ENCODE measurements at places on chromosomes 16 and 17.

DNA sequence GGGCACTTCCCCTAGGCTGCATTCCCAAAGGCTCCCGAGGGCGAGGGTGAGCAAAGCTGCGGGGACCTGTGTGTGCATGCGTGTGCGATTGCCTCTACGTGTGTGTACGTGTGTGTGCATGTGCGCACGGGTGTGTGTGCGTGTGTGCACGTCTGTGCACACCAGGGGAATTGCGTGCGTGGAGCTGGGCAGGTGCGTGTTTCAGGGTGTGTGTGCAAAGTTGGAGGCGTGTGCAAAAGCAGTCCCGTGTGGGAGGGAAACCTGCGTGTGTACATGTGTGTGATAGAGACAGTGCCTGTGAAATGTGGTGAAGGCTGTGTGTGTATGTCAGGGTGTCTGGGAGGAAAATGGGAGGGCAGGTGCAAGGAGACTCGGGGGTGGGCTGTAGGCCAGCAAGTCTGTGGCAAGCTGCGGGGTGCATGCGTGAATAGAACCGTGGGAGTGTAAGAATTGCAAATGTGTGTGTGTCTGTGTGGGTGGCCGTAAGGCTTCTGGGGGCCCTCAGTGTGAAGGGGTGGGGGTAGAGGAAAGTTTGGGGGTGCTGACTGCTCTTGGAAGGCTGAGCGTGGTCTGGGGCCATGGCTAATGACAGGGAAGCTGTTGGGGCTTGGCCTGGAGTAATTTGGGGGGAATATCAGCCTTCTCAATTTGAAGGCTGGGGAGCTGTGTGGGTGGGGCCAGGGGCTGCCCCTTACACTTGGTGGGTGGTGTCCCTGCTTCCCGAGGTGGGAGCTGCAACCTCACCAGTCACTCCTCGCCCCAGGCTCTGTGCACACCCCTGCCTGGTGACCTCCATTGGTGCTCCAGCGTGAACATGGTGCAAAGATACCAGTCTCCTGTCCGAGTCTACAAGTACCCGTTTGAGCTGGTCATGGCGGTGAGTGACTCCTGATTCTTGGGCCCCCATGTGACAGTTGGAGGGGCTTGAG, 644 bp downstream of the SEC14L5 start:
- DNase-seq, result no peak

- no peak for DNase-seq
Observed at GRCh38 chr17:28334666-28335200, 539 bp downstream of the IFT20 start.

- DNase-seq, result no peak
Observed at GRCh38 chr17:78128551-78129350, at the start of gene TMC6. TMC6 (minus strand) TSS chr17:78128755; CDS start chr17:78126832, 1,923 bp downstream.

DNA sequence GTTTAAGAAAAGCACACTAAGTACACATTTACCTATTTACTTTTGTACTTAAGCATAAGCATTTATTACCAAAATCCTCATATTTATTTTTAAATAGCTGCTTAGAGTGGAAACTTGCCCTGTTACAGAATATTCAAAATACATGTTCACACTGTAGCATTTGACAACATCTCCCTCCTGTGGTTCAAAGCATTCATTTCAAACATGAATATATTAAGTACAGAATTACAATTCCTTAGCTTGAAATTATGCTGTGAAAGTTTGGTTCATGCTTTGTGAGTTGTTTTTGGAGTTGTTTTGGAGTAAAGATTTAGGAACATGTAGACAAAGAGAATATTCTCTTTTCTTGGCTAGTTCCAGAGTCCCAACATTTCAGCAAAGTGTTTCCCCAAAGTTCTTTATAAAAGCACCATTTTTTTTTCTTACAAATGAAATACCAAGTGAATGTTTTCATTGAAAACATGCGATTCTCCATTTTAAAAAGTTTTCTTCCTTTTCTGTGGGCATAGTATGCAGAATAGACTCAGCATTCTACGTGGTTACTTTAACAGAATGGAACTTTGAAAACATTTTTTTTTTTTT, 33.2 kb downstream of the TUBD1 start:
- DNase-seq, result no peak

GRCh38 chr16:2181952-2182351, 14.5 kb downstream of the CASKIN1 start:
- no peak for DNase-seq

DNA sequence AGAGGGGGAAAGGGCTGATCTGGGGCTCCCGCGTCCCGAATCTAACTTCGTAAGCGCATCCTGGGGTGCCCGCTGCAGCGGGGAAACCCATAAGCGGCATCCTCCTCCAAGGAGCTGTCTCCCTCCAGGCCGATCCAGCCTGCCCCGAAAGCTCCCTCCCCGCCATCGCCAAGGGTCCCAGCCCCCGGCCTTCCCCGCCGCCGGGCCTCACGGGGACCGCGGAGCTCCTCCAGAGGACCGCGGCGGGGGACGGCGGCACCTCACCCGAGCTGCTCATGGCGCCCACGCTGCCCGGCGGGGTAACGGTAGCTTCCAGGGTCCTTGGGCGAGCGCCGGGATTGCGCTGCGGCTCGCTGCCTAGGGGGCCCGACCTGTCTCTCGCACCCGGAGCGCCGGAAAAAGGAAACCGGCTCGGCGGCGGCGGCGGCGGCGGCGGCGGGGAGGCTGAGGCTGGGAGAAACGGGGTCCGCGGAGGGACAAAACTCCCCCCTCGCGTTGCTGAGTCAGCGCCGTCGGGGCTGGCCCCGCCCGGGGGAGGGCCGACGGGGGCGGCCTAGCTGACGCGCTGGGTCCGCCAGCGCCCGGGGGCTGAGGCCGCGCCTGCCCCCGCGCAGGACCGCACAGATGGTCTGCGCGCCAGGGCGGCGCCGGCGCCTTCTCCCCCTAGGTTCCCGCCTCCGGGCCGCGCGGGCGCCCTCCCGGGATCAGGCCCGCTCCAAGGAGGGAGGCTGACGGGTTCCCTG, at the start of gene BLMH:
Gene BLMH (minus strand): TSS at position 402 of the 743 bp plus-strand sequence. CDS start 125 bp downstream, at position 277.
- no peak for DNase-seq

GRCh38 chr16:75919664-75920063, 193.4 kb upstream of the CPHXL start:
- no peak for DNase-seq

DNA sequence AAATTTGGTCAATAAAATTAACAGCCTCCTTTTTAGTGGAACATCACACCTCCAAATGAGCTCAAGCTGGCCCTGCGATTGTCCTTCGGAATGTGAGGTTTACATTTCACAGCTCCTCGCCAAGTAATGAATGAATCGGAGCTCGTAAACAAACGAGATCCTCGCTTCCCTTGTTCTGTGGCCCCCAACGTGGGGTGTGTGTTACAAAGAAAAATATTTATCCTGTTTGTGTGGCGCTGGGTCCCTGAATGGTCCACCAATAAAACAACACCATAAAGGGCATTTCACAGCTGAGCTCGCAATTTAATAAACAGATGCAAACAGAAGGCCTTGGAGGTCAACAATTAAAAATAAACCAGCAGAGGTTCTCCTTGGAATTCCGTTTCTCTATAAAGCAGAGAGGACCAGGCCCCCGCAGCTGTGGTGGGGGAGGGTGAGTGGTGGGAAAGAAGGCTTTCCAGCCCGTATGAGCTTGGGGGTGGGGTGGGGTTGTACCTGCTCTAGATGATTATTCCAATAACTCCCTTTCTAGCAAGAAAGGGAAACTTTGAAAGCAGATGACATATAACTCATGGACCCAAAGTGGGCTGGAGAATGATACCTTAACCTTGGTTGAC, 393.9 kb upstream of the SALL1 start:
- DNase-seq, result no peak

GRCh38 chr17:71461498-71462169, 659.2 kb upstream of the SOX9 start:
- DNase-seq, result peak; percentile 65

- no peak for DNase-seq
Observed at GRCh38 chr16:23803591-23804123, 32.1 kb upstream of the PRKCB start.

DNA sequence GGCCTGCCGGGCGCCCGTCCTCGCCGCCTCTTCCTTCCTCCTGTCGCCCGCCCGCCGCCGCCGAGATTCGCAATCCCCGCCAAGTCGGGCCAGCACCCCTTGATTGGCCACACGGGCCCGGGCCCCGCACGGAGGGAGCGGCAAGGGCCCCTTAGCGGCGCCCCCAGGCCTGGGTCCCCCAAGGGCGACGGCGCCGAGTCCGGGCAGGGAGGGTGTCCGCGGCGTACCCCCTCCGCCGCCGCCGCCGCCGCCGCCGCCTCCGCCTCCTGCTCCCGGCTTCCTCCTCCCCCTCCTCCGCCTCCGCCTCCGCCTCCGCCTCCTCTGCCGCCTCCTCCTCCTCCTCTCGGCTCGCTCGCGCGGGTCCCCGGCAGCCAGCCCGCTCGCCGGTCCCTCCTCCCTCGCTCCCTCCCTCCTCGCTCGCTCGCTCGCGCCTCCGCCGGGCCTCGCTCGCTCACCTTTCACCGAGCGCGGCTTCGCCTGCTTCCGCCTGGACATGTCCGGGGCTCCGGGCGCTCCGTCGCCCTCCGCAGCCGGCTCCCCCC, 561 bp downstream of the ZNF423 start:
- no peak for DNase-seq

DNA sequence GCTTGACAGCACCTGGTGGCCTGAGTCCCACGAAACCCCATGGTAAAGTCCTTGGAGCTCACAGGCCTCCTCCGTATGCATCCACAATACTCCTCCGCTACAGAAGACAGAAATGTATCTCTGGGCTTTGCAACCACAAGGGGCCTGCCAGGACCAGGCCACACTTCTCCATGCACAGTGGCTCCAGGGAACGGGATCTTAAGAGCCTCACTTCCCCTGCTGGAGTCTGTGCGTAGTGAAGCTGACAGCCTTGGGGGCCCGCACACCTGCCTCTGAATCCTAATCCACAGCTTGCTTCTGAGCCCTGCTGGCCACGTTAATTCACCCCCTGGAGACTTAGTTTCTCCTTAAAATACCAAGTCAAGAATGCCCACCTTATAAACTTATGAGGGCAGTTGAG, 125.7 kb downstream of the COPRS start:
- DNase-seq, result no peak

DNA sequence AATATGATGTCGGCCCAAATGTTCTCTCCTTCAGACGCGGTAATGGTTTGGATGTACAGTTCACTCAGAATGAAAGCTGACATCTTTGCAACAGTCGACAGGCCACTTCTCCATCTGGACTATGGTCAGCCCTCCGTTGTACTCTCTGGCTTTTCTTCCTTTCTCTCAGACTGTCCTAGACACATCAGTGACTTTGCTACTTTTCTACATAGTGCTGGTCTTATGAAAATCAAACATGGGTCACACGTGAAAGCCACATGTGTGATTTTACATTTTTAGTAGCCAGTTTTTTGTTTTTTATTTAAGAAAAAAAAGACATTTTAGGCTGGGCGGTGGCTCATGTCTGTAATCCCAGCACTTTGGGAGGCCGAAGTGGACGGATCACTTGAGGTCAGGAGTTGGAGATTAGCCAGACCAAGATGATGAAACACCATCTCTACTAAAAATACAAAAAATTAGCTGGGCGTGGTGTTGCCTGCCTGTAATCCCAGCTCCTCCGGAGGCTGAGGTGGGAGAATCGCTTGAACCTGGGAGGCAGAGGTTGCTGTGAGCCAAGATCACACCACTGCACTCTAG, 644.1 kb downstream of the KCNJ2 start:
- no peak for DNase-seq

DNA sequence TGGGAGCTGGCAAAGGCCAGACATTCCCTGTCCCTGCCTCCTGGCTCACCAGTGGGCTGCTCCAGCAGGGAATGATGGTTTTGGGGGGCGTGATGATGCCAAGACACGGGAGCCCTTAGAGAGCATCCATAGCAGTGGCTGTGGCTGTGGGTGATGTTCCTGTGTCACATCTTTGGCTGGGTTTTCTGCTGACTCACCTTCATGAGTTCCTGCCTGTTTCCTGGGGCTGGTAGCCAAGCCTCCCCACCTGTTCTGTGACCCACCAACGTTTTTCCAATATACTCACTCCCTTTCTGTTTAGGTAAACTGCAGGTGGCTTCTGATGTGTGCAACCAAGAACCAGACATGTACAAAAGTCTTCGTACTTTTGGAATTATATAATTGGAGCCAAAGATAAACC, 16.5 kb upstream of the NF1 start:
- DNase-seq, result no peak

- DNase-seq, result no peak
Observed at GRCh38 chr17:39753514-39754160, 15.9 kb downstream of the GRB7 start.

DNA sequence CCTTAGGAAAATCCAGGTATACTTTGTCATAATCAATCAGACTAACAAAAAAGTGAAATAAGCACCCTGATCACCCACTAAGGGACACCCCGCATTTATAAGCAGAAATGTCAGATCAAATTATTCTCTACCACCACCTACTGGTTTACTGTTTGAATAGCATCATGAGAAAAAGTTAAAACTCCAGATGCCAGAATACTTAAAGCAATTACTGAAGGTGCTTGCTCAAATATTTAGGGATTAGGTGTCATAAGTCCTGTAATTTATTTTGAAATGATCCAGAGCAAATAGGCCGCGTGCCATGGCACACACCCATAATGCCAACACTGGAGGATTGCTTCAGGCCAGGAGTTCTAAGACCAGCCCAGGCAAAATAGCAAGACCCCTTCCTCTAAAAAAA, 2.3 kb downstream of the TOP2A start:
- no peak for DNase-seq

GRCh38 chr17:5581655-5582054, 2.7 kb downstream of the NLRP1 start:
- DNase-seq, result no peak

DNA sequence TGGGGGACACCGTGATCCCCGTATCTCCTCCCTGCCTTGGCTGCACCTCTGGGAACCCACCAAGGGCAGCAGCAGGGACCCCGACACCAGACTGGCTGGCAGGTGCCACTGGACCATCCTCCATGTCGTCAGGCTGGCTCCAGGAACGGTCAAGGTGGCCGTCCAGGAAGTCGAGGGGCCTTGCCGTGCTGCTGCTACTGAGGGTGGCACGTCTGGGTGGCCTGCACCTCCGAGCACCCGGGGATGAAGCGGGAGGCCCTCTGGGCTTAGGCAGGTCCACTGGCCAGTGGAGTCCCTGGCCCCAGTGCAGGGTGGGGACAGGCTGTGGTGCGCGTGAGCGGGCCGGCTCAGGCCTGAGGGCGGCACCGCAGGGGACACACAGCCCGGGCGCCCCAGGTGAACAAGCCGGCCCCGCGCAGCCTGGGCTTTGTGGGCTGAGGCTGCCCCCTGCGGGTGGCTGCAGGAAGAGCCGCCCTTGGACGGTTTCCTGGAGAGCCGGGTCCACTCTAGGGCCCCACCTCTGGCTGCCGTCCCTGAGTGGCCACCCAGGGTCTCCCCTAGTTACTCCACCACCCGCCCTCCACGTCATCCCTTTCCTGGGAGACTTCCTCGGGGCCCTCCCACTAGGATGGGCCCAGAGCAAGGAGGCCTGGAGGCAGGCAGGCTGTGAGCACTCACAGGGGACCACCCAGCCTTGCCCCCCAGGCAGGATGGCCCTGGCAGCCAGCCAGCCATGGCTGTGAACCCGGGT, 42.8 kb upstream of the ZC3H18 start:
- DNase-seq, result no peak

- DNase-seq, result no peak
Observed at GRCh38 chr16:54106057-54106456, 180.5 kb downstream of the IRX3 start.

DNA sequence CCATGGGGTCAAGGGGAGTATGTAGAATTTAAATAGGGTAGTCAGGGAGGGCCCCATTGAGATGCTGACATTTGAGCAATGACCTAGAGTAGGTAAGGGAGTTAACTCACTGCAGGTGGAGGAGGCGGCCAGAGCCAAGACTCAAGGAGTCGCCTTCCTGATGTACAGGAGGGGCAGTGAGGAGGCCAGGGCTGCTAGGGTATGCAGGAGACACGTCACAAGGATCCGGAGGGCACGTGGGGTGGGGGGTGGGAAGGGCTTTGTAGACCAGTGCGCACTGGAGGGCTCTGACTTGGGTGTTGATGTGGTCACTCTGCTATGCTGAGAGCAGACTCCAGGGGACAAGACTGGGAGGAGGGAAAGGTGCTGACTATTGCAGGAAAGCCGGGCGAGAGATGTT, 37.5 kb downstream of the SPECC1 start:
- DNase-seq, result no peak
